T-helper 17 cell (primary cell): ENCODE measurements at places on chromosomes 2 and 18.

GRCh38 chr2:170088776-170089175 is 89.2 kb upstream of the MYO3B start:
- no peaks in the 10 kb centered on the region for H3K4me1 ChIP-seq
- no peak overlapping the region for H3K27ac ChIP-seq
- H3K36me3 ChIP-seq = no peaks in the 10 kb centered on the region
- H3K4me3 ChIP-seq = no peak overlapping the region

DNA sequence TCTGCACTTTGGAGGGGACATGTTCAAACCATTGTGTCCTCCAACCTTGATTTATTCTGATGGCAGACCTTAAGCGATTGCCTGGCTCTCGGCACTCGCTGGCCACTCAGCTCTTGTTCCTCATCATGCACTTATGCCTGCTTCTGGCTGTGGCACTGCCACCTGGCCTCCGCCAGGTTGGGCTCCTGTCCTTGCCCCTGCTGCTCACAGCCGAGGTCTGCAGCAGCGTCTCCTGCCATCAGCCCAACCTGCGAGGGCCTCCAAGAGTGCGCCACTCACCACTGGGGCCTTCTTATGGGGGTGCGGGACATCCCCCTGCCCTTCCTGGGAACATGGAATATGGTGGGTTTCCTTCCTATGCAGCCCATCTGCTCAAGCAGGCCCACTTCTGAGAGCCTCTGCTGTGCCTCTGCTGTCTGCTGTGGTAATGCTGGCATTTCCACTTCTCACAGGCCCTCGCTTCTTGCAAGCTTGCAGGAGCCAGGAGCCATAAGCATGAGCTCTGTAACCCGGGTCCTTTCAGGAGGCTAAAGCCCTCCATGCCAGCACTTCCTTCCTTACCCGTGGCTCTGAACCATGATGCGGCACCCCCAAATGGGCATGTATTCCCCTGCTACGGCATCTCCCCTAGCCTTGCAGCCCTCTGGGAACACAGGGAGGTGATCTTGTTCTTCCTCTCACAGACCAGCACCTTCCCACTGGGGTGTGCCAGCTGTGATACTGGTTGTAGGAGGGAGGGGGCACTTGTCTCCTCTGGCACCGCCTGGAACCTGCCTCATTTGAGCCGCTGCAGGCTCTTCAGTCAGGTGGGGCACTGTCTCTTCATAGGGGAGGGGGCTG is 58.6 kb upstream of the HS6ST1 start:
- peaks cover 10% of the 10 kb centered on the region for H3K27me3 ChIP-seq
- H3K36me3 ChIP-seq = no peaks in the 10 kb centered on the region
- peaks cover 2% of the 10 kb centered on the region for H3K4me1 ChIP-seq
- no peak overlapping the region for H3K27ac ChIP-seq
- H3K4me3 ChIP-seq = no peak overlapping the region

DNA sequence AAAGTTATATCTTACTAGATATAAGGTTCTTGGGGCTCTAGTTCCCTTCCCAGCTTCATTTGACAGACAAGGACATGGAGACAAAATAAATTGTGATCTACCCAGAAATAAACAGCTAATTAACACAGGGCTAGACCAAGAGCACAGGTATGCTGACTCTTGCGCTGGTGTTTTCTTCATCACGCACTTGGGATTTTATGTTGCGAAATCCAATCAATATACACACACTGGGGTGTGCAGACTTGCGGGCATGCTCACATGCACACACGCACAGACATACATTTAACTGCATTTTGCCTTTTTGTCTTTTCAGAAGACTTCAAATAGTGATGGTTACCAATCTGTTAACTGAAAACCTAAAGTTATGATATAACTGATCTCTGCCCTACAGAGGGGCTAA is 91.2 kb downstream of the LRATD1 start:
- no peak for DNase-seq
- no peaks in the 10 kb centered on the region for H3K36me3 ChIP-seq
- H3K27me3 ChIP-seq = no peaks in the 10 kb centered on the region

DNA sequence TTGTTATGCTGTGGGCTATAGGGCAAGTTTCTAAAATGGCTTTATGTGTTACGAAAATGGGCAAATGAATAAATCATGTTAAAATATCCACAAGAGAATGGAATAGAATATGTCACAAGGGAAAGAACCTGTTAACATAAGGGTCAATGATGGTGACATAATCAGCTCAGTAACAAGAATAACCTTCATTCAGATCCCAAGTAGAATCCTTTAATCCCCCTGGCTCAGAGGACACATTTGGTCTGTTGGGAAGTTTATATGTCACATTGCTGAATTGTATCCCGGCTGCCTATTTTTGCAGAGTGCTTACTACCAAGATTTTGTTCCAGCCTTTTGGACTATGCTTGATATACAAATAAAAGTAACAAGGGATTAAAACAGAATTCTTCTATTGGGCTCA is 13.1 kb upstream of the LGALSL start:
- DNase-seq = no peak
- H3K4me3 ChIP-seq = no peak overlapping the region
- H3K27me3 ChIP-seq = peaks cover 84% of the 10 kb centered on the region
- peaks cover 2% of the 10 kb centered on the region for H3K4me1 ChIP-seq
- no peak overlapping the region for H3K27ac ChIP-seq
- H3K36me3 ChIP-seq = peaks cover 9% of the 10 kb centered on the region

DNA sequence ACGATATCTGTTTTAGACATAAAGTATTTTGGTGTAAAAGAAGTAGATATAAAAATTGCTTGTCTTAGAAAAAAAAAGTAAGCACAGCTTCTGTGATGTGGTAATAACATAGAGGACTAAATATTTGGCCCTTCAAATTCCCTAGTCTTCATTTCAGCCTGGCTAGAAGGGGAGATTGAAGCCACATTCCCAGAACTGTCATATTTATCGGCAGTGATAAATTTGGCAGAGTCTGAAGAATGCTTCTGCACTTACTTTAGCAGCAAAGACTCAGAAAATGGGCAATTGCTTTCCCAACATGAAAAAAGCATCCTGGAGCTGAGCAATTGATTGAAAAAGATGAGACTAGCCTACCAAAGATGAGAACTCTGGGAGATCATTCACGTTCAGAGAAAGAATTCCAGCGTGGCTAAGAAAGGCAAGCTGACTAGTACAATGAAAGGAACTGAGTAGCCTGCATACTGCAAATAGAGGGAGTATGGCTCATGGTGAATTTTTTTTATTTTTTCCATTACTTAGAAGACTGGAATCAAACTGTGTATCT is 278.7 kb upstream of the KLHL29 start:
- no peak for DNase-seq
- H3K4me3 ChIP-seq = no peak overlapping the region
- H3K27ac ChIP-seq = no peak overlapping the region
- no peaks in the 10 kb centered on the region for H3K36me3 ChIP-seq

GRCh38 chr2:158719403-158719802 is 75.7 kb upstream of the DAPL1 start:
- no peak for DNase-seq
- H3K36me3 ChIP-seq = no peaks in the 10 kb centered on the region
- peaks cover 35% of the 10 kb centered on the region for H3K27me3 ChIP-seq
- H3K27ac ChIP-seq = no peak overlapping the region
- no peak overlapping the region for H3K4me3 ChIP-seq
- no peaks in the 10 kb centered on the region for H3K4me1 ChIP-seq

DNA sequence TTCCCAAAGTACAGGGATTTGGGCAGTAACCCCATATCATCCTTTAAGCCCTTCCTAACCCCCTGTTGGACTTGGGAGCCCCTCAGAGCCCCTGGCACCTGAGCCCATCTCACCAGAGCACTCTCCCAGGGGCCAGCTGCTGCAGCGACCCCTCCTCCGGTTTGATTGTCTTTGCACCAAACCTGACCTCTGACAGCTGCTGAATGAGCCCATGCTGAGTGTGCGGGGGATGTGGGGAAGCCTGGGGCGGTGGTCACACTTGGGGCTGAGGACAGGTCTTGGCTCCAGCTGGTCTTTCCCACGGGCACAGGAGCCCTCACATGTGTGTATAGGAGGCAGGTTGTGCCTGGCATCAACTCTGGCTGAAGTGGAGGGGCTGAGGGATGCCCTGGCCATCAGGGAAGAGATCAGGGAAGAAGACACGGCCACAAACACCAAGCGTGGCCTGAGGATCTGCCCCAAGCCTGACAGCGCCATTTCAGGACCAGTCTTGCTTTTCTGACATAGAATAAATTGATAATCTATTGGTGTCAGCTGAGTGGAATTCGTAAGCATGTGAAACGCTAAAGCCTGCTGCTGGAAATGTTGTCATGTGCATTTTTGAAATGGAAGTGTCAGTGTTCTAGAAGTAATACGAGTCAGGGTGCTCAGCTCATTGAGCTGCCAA is 102.4 kb downstream of the ACKR3 start:
- no peak overlapping the region for H3K27ac ChIP-seq
- no peaks in the 10 kb centered on the region for H3K4me1 ChIP-seq
- peaks cover 47% of the 10 kb centered on the region for H3K27me3 ChIP-seq
- no peak for DNase-seq
- H3K36me3 ChIP-seq = peaks cover 2% of the 10 kb centered on the region
- no peak overlapping the region for H3K4me3 ChIP-seq

DNA sequence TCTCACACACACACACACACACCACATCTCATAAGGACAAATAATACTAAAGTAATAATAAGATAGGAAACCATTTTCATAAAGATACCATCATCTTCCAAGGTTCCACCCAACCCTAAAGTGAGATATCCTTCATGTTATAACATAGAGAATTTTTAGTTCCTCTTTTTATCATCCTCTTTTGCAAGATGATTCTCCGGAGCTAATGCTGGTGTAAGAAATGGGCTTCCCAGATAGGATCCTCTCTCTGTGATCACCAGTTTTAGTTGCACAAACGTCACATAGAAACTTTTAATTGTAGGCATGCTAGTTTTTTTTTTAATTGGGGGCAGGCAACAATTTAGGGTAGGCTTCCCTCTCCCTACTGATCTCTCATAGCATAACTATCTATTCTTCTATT is 49.6 kb downstream of the ARHGAP25 start:
- no peak overlapping the region for H3K27ac ChIP-seq
- peaks cover 14% of the 10 kb centered on the region for H3K36me3 ChIP-seq
- peaks cover 23% of the 10 kb centered on the region for H3K4me1 ChIP-seq
- no peak overlapping the region for H3K4me3 ChIP-seq
- no peaks in the 10 kb centered on the region for H3K27me3 ChIP-seq
- no peak for DNase-seq

- DNase-seq = no peak
- H3K4me1 ChIP-seq = no peaks in the 10 kb centered on the region
- no peak overlapping the region for H3K4me3 ChIP-seq
- H3K27me3 ChIP-seq = peaks cover 34% of the 10 kb centered on the region
These were observed 397.7 kb downstream of the TRIB2 start for GRCh38 chr2:13114391-13114790.

- H3K27ac ChIP-seq = no peak overlapping the region
- H3K27me3 ChIP-seq = peaks cover 6% of the 10 kb centered on the region
- DNase-seq = no peak
- no peak overlapping the region for H3K4me3 ChIP-seq
- H3K36me3 ChIP-seq = no peaks in the 10 kb centered on the region
These were observed 810.3 kb upstream of the SALL3 start for GRCh38 chr18:78169174-78169864.

- no peaks in the 10 kb centered on the region for H3K4me1 ChIP-seq
- H3K36me3 ChIP-seq = no peaks in the 10 kb centered on the region
- no peak for DNase-seq
These were observed 91.2 kb downstream of the TWIST2 start for GRCh38 chr2:238939074-238939473.
